ENCODE measurements at places on chromosomes 1 and 21.

GRCh38 chr1:116987256-116987555 lies 14.4 kb upstream of the CD101 start:
- DNase-seq, result peak; percentile 25

- DNase-seq, result no peak
These were observed 22.6 kb downstream of the RPRD2 start for GRCh38 chr1:150386592-150386991.

GRCh38 chr1:164602480-164603093 lies 43.6 kb downstream of the PBX1 start:
- no peak for DNase-seq

- DNase-seq, result no peak
These were observed 4.1 kb downstream of the PTPRU start for GRCh38 chr1:29240400-29240837.

- no peak for DNase-seq
These were observed 20.0 kb upstream of the BRDT start for GRCh38 chr1:91929250-91929649.

DNA sequence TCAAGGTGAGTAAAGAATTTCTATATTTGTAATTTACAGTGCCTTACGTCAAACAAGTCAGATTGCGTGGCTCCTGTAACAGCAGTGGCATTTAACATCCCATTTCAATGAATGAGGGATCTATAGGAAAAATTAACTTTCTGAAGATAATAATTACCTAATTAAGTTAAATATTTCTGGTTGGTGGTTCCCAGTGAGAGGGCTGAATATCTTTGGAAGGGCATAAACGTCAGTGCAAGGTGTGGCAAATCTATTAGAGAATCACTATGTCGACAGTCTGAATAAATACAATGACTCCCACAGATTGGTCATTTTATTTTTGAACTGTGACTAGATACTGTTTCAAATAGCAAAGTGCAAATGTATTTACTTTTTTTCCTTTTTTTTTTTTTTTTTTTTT lies 80.0 kb downstream of the S1PR1 start:
- no peak for DNase-seq

DNA sequence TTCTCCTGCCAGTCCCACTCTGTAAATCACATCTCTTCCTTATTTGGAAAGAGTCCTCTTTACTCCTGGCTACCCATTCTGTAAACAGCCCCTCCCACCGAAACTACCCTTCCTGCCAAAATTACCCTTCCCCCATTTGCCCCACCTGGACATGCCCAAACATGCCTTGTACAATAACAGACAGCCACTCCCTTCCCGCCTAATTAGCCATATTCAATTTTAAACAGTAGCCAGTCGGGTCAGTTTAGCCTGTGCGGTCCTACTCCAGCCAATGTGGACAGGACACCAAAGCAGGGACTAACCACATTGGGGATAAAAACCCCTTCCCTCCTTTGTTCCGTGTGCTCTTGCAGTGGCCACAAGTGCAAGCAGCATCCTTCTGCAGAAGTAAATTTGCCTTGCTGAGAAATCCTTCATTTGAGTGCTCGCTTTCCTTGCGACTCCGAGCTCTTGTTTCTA lies 56.3 kb upstream of the MAP10 start:
- DNase-seq, result no peak

DNA sequence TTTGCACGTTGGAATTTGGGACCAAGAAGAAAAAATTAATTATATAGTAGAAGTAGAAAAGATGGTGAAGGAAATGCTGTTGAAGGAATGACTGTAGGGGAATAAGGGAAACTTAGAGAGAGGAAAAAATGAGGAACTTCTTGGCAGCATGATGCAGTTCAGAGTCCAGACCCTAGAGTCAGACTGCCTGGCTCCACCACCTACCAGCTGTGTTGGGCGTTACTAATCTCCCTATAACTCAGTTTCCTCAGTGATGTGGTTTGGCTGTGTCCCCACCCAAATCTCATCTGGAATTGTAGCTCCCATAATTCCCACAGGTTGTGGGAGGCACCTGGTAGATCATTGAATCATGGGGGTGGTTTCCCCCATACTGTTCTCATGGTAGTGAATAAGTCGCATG lies 1.3 kb upstream of the SELP start:
- no peak for DNase-seq

GRCh38 chr1:62335656-62336055 lies 16.4 kb upstream of the KANK4 start:
- DNase-seq, result no peak

DNA sequence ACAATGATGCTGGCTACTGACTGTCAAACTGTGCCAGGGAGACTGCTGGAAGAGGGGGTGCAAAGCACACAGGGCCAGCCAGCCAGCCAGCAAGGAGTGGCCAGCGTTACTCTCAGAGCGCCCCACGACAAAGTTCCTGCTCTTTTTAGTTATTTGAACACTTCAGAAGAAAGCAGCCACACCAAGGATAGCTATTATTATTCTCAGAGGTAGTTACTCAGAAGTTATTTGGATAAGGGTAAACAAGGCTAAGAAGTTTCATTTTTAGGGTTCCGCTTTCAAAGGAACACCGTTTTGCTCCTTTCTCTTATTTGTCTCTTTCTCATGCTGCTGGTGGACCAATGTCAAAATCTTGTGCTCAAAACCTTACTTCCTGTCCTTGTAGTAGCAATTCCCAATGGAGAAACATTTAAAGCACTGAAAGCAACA lies 59.9 kb downstream of the VANGL2 start:
- DNase-seq, result peak; percentile 23

GRCh38 chr1:179197690-179198297 lies 31.7 kb downstream of the ABL2 start:
- no peak for DNase-seq

DNA sequence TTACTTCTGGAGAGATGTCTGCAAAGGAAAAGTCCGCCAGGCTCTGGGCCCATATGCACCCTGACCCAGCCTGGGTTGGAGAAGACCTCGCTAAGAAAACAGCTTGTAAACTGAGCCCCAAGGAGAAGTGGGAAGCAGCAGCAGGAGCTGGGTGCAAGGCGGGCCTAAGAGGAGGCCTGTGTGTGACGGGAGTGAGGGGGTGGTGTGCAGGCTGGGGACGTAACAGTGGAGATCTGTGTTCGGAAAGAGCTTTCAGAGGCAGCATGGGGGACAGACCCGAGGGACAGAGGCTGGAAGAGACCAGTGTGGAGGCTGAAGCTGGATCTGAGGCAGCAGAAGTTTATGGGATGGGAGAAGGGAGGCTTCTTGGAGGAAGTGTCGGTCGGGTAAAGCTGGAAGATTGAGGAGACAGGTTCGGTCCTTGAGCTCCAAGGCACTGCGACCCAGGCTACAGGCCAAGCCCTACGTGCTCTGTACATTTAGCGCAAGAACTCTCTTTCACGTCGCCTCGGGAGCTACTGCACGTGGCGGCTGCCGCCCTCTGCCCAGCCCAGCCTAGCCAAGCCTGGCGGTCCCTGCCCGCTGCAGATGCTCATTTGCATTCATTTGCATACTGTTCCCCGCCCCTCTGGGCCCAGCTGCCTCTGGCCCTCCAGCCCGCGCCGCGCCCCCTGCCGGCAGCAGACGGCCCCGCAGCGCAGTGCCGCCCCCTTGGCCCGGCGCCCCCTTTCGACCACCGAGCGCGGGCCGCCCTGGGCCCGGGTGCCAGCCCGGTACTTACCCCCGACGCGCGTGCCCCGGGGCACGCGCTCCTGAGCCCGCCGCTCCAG lies 6.3 kb downstream of the HPCA start:
- DNase-seq, result peak; percentile 45

DNA sequence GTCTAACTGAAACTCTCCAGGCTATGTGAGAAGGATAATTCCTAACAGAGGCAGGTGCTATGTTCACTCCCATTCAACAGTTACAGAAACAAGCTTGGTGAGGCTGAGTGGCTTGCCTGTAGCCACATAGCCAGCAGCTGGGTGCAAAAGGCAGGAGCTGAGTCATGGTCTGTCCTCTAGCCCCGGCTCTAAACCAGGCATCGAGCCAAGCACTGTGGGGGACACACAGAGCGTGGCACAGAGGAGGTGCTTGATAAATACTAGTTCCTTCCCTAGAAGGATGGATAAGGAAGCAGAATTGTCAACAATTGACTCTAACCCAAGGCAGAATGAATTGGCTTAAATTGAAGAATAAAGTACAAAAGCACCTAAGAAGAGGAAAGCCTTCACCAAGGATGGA lies 10.4 kb upstream of the KCNA2 start:
- no peak for DNase-seq

GRCh38 chr1:235325139-235325538 lies 2.8 kb downstream of the ARID4B start:
- DNase-seq, result no peak

DNA sequence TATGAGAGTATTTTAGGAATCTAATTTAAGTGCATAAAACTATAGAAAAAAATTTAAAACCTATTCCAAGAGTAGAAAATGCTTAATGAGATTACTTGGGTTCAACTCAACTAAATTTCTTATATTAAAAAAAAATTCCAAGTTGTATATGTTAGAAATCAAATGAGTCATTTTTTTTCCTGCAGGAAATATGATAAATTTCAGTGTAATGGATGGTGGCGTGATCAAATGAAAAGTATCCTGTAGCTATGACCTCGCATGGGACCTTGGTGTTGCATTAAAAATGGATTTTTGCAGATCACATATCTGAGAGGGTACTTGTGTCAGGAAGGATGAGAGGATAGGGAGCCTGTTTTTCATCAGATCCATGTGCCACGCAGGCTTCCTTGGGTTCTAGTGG lies 17.9 kb downstream of the ATP5PO start:
- DNase-seq, result no peak

GRCh38 chr1:21366288-21366687 lies 73.6 kb upstream of the NBPF3 start:
- DNase-seq, result no peak

DNA sequence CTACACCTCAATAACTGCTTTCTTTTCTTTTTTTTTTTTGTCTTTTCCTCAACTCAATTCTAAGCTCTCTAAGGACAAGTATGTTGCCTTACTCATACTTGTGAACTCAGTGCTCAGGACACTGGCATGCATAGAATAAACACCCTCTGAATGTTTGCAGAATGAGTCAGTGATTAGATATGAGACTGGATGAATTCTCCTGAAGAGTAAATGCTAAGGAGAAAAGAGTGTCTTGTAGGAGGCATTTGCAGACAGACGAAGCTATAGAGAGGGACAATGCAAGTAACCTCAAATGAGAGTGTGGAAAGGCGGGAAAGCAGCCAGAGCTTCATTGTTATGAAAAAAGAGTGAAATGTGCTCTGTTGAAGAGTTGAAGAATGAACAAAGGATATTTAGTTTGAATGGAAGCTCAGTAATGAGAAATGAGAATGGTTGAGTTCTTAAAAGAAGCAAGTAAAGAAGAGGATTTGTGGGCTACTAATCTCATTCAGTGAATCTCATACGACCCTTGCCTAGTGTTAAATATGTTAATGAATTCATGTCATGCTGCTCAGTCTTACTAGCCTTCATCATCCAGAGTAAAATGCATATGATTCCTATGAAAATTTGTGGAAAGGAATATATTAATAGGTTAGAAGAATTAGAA lies 166.1 kb upstream of the DPYD start:
- no peak for DNase-seq

DNA sequence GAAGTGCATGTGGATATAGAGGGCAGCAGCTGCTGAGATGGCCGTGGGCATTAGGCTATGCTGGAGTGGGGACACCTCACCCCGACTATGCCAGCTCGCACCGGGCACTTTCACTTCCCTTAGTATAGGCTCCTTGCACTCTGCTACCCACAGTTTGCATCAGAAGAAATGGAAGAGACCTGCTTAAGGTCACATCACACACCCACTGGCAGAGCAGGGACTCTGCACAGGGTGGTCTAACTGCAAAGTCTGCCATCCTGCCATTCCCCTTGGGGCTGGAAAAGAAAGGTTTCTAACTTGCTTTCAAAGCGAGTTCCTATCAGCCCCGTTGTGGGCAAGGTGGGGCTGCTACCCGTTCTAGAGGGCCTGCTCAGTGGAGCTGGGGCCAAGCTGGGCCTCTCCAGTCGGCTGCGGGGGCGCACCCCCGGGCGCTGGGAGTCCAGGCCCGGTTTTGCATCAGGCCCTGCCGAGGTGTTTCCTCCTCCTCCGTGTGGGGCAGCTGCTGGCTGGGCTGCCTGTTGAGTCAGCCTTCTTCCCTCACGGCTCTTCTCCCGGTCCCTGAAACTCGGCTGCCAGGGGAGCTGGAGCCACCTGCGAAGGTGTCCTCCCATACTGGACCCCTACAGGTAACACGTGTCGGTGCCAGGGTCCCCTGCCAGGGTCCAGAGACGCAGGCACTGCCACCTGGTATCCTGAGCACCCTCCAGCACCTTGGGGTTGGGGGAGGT lies at the start of gene SYTL1:
Gene SYTL1 (plus strand): TSS at position 498 of the 728 bp plus-strand sequence. CDS start 3,313 bp downstream, outside the sequence.
- peak; percentile 75 for DNase-seq

GRCh38 chr1:168555508-168556046 lies 11.8 kb upstream of the XCL2 start:
- no peak for DNase-seq

DNA sequence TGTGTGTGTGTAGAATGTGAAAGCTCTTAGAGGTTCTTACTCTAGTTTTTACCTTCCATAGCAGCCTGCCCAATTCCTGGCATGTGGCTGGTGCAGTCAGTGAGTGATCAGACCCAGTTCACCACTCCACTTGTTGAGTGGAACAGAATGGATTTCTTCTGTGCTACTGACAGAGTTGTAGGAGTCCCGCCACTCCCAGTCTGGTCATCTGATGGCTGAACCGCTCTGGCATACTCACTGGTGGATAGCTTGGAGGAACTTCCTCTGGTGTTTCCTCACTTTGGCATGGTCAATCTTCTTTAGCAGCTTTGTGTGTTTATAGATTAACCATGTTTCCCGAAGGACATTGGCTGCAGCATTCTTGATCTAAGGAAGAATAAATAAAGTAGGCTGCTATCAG lies 106.7 kb upstream of the ADAR start:
- no peak for DNase-seq

DNA sequence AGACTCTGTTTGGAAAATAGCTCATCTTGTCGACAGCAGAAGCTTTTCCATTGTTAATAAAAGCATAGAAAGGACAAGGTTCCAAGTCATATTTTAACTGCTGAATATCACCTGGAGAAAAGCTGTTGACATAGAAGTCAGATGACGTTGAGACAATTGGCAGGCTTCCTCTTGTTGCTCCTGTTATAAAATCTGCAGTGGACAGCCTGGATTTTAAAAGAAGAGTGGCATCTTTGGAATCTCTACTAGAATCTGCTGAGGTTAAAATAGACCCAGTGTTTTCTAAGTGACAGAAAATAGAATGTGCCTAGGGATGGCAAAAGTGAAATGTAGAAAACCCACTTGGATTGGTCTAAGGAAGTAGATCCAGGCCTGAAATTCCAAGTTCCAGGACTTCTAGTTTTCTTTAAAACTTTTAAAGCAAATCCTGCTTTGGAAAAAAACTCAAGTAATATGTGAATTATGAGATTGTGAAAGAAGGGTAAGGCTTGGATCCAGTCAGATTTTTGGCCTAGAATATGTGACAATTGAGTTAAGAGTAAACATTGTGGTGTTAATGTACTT lies 53.6 kb upstream of the NEXN start:
- no peak for DNase-seq

DNA sequence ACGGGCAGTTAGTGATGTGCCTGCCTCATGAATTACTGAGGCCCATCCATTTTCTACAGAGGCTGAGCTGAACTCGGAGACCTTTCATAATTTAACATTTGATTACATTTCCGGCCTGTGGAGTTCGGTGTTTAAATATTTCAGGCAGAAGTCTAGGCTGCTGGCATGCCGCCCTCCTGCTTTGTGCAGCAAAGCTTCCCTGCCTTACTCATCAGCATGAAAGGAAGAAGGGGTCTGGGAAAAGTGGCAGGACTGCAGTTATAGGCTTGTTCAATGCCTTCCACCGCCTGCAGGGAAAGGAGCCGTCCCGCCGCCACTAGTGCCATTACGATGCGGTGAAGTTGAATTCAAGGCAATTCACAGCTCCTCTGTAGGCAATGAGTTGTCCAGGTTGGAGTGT lies 527.9 kb downstream of the NPHP4 start:
- no peak for DNase-seq

GRCh38 chr1:18513995-18514394 lies 33.3 kb downstream of the KLHDC7A start:
- no peak for DNase-seq

Data from natural killer cell (primary cell).